Activated CD8-positive, alpha-beta memory T cell treated with anti-CD3 and anti-CD28 coated beads, Interleukin-2, amount 50 U/mL, for 48 hours (primary cell): ENCODE measurements at places on chromosomes 2 and 18.

DNA sequence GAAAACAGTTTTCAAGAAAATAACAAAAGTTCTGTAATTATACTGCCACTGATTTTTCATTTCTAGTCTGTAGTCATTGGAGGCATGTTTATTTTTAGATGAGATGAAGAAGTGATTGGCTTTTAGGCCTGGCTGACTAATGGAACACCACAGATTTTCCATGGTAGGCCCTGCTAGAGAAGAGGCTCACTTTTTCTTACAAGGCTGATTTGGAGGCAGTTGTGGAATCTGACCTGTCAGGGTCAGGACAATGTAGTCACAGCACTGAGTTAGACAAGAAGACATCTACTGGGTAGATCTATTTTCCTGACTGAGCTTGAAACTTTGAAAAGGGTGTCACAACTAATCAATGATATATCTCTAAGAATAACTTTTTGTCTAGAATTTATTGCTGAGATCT lies 43.9 kb downstream of the KDM3A start:
- DNase-seq: no peak

GRCh38 chr2:155975734-155976133 lies 356.8 kb downstream of the NR4A2 start:
- no peak for DNase-seq

DNA sequence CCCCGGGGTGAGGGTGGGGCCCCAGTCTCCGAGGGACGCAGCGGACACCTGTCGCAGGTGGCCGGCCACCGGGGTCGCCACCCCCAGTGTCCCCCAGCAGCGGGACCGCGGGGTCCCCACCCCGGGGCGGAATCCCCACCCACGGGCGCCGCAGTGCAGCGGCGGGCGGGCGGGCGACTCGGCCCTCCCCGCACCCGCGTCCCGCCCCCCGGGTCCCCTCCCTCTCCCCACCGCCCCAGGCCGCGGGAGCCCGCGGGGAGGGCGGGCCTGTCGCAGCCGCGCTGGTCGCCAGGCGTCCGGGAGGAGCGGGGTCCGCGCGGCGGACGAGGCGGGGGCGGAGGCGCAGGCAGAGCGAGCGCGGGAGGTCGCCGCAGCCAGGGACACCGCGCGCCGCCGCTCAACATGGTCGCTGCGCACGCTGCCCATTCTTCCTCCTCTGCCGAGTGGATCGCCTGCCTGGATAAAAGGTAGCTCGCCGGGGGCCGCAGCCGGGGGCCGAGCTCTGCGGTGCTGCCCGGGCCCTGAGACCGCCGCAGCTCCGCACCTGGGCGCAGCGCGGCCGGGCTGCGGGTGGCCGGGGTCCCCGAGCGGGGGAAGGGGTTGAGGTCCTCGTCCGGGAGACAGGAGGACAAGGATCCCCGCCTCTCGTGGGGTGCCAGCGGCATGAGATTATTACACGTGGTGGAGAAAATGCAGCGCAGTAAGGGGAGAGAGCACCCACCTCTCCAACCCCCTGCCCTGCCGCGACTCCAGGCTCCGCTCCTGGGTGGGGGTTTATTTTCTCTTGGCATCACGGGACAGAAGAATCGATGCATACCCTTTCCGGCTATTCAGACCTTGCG lies at the start of gene RAPGEF4:
TSS of gene RAPGEF4 (plus strand) at position 264 of the 842 bp plus-strand sequence. CDS start at position 403, 139 bp downstream.
- no peak for DNase-seq

- DNase-seq: no peak
Observed at GRCh38 chr2:67251741-67252140, 145.4 kb upstream of the ETAA1 start.

GRCh38 chr2:144701259-144701658 lies 181.3 kb upstream of the ZEB2 start:
- no peak for DNase-seq

- DNase-seq: no peak
Observed at GRCh38 chr18:37409878-37410277, 155.7 kb downstream of the CELF4 start.

DNA sequence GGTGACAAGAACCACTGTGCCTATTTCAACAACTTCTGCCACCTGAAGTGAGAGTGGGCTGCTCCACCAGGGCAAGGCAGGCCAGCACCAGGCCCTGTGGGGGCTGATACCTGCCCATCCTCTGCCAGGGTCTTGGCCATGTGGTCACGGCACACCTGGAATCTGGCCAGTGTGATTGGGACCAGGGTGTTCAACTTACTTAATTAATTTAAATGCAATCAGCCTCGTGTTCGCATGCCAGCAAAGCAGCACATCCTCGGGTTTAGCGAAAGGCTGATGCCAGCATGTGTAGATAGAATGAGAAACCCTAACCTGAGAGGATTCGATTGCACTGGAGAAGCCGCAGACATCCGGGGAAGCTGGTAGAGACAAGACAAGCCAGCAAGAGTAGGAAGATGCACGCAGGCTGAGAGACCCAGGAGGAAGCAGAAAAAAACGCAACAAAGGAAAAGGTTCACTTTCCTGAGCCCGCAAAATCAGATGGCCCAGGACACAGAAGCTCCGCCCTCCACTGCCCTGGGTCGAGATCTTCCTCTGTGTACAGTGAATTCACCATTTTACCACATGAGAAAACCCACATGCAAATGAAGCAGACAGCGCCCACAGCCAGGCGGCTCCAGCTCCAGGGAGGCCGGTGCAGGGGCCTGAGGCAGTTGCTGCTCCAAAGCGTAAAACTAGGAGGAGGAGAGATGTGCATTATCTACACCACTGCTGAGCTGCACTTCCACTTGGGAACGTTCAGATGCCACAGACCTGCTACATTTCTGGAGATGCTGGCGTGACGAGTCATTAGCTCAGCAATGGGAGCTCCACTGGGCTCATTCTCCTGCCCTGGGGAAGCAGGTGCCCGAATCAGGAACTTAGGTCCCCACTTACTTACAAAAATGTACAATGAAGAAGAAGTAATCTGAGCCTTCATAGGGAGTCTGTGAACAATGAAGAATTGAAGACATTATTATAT lies 92.1 kb downstream of the TMEM18 start:
- peak; percentile 62 for DNase-seq

GRCh38 chr2:26344581-26345282 lies 1.2 kb upstream of the SELENOI start:
- DNase-seq: no peak

- no peak for DNase-seq
Observed at GRCh38 chr18:59744271-59744721, 47.1 kb upstream of the CCBE1 start.

- DNase-seq: no peak
Observed at GRCh38 chr2:7825591-7826312, 856.1 kb upstream of the ID2 start.

- DNase-seq: no peak
Observed at GRCh38 chr2:65264821-65265670, 37.4 kb downstream of the ACTR2 start.

DNA sequence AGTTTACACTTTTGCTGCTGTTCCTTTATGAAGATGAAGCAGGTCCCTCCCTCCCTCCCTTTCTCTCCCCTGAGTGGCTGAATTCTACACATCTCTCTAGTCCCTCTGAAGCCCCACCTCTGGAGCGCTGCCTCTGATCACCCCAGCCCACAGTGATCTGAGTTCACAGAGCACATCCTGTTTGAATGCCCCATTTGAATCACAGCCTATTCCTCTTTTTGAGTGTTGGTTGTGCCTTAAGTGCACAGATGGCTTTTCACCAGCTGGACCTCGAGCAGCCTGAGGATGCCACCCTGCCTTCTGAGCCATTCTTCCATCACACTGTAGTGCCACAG lies 87.1 kb downstream of the ITGB1BP1 start:
- DNase-seq: no peak

DNA sequence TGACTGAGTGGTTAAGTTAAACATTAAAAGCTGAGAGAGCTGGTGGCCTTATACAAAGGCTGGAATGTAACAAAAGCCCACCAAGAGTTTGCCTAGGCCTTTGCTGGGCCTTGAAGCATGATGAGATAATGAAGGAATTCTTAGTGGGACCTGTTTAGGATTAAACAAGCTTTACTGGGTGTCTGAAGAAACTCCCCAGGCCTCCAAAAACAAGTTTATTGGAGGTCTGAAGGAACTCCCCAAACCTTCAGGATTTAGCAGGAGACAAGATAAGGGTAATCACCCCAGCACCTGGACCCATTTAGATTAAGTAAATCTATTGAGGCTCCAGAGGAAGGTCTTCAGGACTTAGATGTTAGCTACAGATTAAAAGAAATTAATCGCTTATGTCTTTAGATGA lies 18.7 kb downstream of the PCARE start:
- DNase-seq: no peak
